ENCODE measurements at places on chromosomes 2 and 18. TPM values are rescaled to one million over a fixed set of nuclear protein-coding genes. Genes with fewer than 3 reads are reported as not detected.

RASGRP3 gene
- 26.4 TPM for total RNA-seq

ADGRF3 gene
- total RNA-seq, result 0.12 TPM

NRP2 gene
- 84.6 TPM for total RNA-seq

UGT1A10 gene
- not detected for total RNA-seq

CRYGD gene
- total RNA-seq, result not detected

ACADL gene
- not detected for total RNA-seq

CNDP2 gene
- 31.9 TPM for total RNA-seq

BOLL gene
- total RNA-seq, result not detected

DLGAP1 gene
- not detected for total RNA-seq

PLCD4 gene
- 0.39 TPM for total RNA-seq

GPR155 gene
- 2.5 TPM for total RNA-seq

PARD3B gene
- total RNA-seq, result 1.6 TPM

COA5 gene
- total RNA-seq, result 28.9 TPM

GALNT13 gene
- 0.05 TPM for total RNA-seq

FAM228B gene
- total RNA-seq, result 1.8 TPM

GCKR gene
- not detected for total RNA-seq

RPRM gene
- 0.34 TPM for total RNA-seq

Measured in M059J (cell line).